ENCODE measurements at places on chromosomes 12 and 14. TPM values are rescaled to one million over a fixed set of nuclear protein-coding genes. Genes with fewer than 3 reads are reported as not detected.

FAM181A gene
- not detected for total RNA-seq

CIDEB gene
- total RNA-seq: 28.6 TPM

PPP1R1A gene
- total RNA-seq: not detected

RBMS2 gene
- total RNA-seq: 6.4 TPM

CYP27B1 gene
- total RNA-seq: 4.3 TPM

SOX5 gene
- total RNA-seq: not detected

E2F7 gene
- 19.6 TPM for total RNA-seq

OAS2 gene
- total RNA-seq: 140 TPM

SERPINA3 gene
- total RNA-seq: not detected

RNFT2 gene
- total RNA-seq: 9.0 TPM

PCED1B gene
- total RNA-seq: 42.3 TPM

GSC gene
- total RNA-seq: not detected

CLEC7A gene
- total RNA-seq: not detected

LRRK2 gene
- not detected for total RNA-seq

RIPK3 gene
- total RNA-seq: 34.6 TPM

MYH6 gene
- total RNA-seq: not detected

KRT86 gene
- total RNA-seq: 0.48 TPM

MOK gene
- total RNA-seq: 3.8 TPM

PRB2 gene
- not detected for total RNA-seq

DMAC2L gene
- total RNA-seq: 16.1 TPM

GCN1 gene
- 121 TPM for total RNA-seq

SLC39A2 gene
- 0.18 TPM for total RNA-seq

C12orf75 gene
- 300 TPM for total RNA-seq

AJUBA gene
- 0.91 TPM for total RNA-seq

GLIPR1L1 gene
- total RNA-seq: not detected

CYP46A1 gene
- 0.07 TPM for total RNA-seq

EIF2S3B gene
- total RNA-seq: 1.0 TPM

C1RL gene
- 28.4 TPM for total RNA-seq

P2RX2 gene
- not detected for total RNA-seq

PLA2G1B gene
- not detected for total RNA-seq

OR4Q3 gene
- not detected for total RNA-seq

MLXIP gene
- total RNA-seq: 44.7 TPM

ESR2 gene
- 0.25 TPM for total RNA-seq

ZNF26 gene
- 15.3 TPM for total RNA-seq

DHH gene
- 0.09 TPM for total RNA-seq

SYNE3 gene
- 51.8 TPM for total RNA-seq

KRT79 gene
- total RNA-seq: not detected

Data from T-helper 2 cell treated with Interferon-gamma antibody and Interleukin-4, amounts not matched to agents 100 ng/mL and 5 ng/mL, for 36 hours (primary cell).